SK-N-SH treated with all-trans-retinoic acid at 6 μM for 48 hours (cell line): ENCODE measurements at places on chromosomes 12 and 14.

- no peak for ATAC-seq
Observed at GRCh38 chr12:108193917-108194316, 64.8 kb downstream of the WSCD2 start.

- ATAC-seq: no peak
Observed at GRCh38 chr12:114096461-114096860, 130.3 kb upstream of the RBM19 start.

DNA sequence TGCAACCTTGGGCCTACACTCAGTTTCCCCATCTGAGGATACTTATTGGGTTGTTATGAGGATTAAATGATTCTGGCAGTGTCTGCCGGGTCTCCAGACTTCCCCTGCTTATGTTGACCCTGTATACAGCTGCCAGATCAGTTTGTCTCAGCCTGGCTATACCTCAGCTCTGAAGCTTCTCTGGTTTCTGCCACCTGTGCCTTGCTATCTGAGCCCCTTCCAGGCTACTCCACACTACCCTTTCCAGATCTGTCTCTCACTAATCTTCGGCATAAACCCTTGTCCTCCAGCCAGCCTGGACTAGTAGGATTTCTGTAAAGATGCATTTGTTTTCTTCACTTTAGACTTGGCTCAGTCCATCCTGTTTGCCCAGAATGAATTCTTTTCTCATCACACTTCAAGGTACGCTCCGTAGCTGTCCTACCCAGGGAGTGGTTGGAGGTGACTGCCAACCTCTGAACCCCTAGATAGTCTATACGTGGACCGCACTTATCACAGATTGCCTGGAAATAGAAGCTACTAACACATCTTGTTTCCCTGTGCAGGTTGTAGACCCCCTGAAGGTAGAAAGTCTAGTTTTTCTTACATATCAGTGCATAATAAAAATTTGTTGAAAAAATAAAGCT, 422.4 kb downstream of the RAD51B start:
- ATAC-seq: no peak

GRCh38 chr12:20631711-20632110, 63.4 kb upstream of the SLCO1C1 start:
- ATAC-seq: no peak

- no peak; the same call in 1 of the 3 replicates for ATAC-seq
Observed at GRCh38 chr14:49769171-49769570, 1.2 kb downstream of the KLHDC2 start.

- peak; percentile 29 for ATAC-seq
Observed at GRCh38 chr12:56087220-56087619, 7.3 kb downstream of the ERBB3 start.

DNA sequence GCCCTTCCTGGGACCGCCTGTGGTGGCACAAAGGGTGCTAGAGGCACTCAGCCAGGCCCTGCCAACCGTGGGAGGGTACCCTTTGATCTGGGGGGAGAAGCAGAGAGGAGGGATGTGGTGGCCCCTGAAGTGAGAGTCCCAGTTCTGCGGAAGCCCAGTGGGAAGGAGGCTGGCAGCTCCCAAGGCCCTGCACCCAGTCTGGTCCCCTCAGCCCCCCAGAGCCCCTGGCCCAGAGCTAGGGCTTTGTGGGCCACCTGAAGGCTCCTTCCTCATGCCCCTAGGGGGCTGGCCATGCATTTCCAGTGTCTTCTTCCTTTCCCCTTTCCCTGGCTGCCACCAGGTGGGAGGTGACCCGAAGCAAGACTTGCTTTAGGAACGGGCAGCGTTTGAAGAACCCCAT, 44.3 kb downstream of the PLEKHG3 start:
- no peak for ATAC-seq

DNA sequence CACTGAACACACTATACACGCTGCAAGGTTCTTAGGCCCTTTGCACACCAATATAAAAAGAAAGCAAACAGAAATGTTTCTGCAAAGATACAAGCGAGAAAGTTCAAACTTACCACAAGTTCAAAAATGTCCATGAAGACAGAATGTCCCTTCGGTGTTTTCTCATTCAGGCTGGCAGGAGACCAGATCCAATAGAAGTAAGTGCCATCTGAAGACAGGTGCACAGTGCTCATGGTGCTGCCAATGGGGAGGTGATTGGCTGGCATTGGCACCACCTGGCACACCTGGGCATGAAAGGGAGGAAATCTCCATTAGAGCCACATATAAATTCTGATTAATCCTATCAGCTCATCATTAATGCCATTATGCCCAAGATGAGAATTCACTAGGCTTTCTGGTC, 76.3 kb downstream of the HECTD4 start:
- ATAC-seq: no peak

DNA sequence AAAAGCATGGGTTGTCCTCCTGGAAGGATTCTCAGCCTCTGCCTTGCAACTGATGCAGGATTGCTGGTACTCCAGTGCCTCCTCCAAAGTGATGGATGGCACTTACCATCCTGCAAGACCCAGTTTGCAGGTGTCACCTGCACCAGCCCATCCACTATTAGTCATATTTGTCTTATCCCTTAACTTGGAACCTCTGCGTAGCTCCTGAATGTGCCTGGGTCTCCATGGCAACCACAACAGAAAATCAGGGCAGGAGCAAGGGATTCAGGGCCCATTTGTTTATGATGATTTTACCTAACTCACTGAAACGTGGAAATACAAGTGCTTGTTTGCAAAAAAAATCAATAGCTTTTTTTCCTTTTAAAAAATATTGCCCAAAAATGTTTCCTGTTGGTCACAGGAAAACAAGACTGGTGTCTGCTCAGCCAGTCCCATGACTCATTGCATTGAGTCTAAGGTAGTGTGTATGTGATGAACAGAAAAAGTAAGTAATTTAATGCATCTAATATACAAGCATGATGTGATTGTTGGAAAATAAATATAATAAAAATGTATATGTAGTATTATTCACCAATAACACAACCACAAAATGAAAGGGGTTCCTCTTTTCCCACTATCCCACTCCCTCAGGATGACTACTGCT, 1196.3 kb upstream of the TMEM132C start:
- ATAC-seq: no peak

- ATAC-seq: no peak
Observed at GRCh38 chr14:55180006-55180405, 11.4 kb downstream of the DLGAP5 start.

GRCh38 chr12:10719482-10719881, 3.6 kb downstream of the YBX3 start:
- ATAC-seq: no peak

DNA sequence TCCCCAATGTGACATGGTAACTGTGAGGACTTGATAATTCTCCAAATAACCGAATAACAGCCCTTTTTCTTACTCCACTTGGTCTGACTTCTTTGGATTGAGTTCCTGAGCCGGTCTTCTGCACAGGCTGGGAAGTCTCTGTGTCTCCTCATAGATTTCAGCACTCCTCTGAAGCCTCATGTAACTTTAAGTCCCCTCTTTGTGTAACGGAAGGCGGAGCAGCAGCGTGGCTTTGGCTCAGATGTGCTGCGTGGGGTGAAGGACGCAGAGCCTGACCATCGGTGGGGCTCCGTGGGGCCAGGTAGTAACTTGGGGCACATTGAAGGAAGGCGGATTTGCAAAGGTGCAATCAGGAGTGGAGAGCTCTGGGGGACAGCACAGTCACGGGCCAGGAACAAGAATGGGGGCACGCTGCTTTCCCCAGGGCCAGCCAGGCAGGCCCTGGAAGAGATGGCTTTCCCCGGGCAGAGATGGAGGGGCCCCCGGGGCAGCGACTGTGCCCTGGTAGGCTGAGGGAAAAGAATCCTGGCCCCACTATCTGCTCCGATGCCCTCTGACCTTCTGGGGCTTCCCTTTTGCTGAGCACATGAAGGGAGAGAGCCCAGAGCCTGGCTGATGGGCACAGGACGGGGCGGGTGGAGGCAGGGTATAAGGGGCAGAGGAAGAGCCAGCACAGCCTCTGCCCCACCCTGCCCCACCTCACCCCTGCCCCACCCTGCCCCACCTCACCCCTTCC, 56.9 kb downstream of the ADGRD1 start:
- ATAC-seq: no peak

- ATAC-seq: no peak
Observed at GRCh38 chr14:45610318-45610717, 357.3 kb upstream of the MIS18BP1 start.

DNA sequence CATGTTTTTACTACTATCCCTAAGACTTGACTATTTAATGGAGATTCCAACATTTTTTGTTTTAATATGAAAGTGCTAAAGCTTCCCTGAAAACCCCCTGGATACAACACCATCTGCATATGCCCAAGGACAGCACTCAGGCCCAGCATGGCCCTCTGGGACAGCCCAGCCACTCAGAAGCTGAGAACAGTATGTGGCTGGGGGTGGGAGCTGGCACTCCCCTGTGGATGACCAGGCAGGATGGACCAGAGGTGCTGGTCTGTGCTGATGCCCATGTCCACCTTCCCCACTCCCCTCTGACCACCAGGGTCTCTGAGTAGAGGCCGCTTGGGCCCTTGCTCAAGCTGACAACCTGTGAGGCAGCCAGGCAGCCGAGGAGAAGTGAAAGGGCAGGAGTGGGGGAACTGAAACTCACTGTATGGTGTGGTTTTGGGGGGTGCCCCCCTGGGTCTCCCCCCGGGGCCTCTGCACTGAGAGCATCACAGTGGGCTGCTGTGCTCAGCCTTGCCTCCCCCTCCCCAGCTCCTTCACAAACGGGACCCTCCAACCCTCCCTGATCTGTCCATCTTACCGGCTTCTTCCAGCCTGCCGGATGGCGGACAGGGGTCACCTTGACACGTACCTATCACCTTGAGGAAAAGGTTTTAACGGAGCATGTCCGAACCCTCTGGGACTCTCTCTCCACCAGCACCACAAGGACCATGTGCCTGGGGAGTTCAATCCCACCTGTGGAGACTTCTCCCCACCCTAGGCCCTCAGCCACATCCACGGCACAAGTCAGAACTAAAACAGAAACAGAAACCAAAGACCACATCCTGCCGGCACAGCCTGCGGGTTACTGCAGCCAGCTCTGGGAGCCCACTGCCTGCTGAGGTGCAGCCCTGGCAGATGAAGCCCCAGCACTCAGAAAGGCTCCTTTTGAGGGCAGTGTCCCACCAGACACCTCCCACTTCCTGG, at the start of gene TMEM229B:
Gene TMEM229B (minus strand): TSS at position 785 of the 957 bp plus-strand sequence. CDS start 14,798 bp downstream, outside the sequence.
- ATAC-seq: no peak

DNA sequence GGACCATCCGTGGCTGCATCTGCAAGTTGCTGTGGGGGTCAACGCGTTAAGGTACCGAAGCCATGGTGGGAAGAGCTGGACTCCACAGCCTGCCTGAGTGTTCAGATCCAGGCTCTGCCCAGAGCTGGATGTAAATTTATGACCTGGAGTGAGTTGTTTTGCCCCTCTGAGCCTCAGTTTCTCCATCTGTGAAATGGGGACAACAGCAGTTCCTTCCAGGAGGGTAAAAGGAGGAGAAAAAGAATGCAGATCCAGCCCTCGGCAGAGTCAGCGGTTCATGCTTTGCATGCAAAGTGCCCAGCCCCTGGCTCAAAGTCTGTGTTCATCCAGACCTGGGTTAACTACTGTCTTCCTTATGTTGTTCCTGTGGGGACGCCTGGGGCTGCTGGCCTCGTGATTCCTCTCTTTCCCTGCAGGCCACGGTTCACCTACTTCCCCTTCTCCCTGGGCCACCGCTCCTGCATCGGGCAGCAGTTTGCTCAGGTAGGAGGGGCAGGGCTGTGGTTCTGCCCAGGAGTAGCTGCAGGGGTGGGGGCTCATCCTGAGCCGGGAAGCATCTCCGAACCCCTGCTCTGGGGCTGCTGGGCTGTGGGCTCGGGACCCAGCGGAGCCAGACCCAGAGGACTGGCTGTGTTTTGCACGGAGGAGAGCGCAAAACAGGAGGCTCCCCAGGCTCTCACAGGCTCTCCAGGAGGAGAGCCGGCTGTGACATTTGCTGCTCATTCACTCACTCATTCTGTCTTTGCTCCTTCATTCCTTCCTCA, 41.9 kb downstream of the CYP46A1 start:
- ATAC-seq: no peak

- no peak for ATAC-seq
Observed at GRCh38 chr12:50913224-50913623, 39.1 kb upstream of the HIGD1C start.

GRCh38 chr12:9346866-9347327, 138.7 kb upstream of the PZP start:
- no peak for ATAC-seq

DNA sequence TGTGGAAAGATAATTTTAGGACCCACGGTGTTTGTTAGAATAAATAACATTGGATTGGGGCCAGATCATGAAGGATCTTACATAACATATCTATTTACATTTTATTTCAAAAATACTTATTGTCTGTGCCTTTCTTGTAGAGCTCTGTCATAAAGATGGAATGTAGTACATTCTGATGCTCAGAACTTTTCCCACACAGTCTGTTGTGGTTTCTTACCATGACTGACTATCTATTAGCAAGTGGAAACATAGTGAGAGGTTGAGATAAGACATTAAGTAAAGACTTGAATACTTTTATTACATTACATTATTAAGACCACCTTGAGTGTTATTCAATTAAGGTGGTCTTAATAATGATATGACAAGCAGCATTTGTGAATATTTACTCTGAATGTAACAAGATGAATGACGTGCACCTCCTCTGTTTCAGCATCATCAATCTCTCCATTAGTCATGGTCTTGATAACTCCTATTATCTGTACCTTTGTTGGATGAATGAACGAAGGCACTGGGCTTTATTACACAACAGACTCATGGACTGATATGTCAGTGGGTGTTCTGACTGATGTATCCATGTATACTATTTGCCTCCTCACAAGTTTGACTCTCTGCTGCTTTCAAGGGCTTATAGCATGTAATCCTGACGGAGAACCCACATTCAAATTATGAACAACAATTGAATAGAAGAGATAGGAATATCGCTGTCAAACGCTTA, 883.0 kb upstream of the FLRT2 start:
- ATAC-seq: no peak

- peak; percentile 37 for ATAC-seq
Observed at GRCh38 chr12:873954-874353, 75.5 kb downstream of the RAD52 start.

GRCh38 chr12:107378609-107379008, 285.3 kb upstream of the CRY1 start:
- no peak for ATAC-seq

DNA sequence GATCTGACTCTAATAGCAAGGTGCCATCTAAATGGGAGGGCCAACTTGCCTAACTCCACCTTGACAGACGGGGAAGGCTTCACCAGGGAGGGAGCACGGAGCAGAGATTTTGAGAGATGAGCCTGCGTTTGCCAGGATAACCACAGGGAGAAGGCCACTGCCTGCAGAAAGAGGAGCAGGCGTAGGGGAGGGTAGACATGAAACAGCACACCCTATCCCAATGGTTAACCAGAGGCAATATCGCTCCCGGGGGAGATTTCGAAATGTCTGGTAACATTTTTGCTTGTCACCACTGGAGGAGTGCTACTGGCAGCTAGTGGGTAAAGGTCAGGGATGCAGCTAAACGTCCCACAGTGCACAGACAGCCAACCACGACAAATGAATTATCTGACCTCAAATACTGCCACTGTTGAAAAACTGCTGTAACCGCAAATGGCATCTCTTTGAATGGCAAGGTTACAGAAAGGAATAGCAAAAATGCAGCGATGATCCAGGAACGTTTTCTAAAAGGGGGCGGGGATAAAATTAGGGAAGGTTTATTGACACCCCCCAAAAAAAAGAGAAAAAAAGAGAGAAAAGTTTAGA, 126.0 kb upstream of the ATF7IP start:
- ATAC-seq: peak; percentile 64; the same call in 2 of the 3 replicates

GRCh38 chr14:80346395-80346794, 135.1 kb upstream of the DIO2 start:
- ATAC-seq: no peak

GRCh38 chr12:106091446-106091820, 47.3 kb downstream of the NUAK1 start:
- ATAC-seq: peak; percentile 17; the same call in 2 of the 3 replicates

GRCh38 chr14:63867933-63868921, 15.4 kb downstream of the SYNE2 start:
- no peak for ATAC-seq
